ENCODE measurements at places on chromosomes 2 and 18.
A peak's percentile ranks its signal among the peaks of the same experiment; 100 is the strongest.

GRCh38 chr2:241885946-241886643 lies 16.6 kb downstream of the RTP5 start:
- DNase-seq, result no peak

GRCh38 chr2:134774786-134775641 lies 56.2 kb upstream of the TMEM163 start:
- DNase-seq, result no peak

- no peak for DNase-seq
These were observed 437.4 kb downstream of the EPHA4 start for GRCh38 chr2:221134718-221135117.

DNA sequence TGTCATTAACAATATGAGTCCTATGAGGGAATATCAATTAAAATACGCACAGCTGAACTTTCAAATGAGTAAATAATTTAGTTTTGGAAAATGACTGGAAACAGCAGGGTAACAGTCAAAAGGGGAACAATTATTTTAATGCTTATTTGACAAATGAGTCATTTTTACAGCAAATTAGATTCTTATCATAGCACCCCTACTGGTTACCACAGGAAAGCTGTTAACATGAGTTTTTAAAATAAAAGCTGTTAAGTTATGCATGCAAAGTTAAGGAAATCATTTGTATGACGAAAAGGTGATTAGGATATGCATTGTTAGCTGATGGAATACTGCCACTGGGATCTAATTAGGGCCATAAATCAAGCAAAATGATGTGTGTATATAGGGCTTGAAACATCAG lies 435.1 kb upstream of the MEIS1 start:
- no peak for DNase-seq

- DNase-seq, result no peak
These were observed 82.6 kb downstream of the SP100 start for GRCh38 chr2:230498506-230499107.

DNA sequence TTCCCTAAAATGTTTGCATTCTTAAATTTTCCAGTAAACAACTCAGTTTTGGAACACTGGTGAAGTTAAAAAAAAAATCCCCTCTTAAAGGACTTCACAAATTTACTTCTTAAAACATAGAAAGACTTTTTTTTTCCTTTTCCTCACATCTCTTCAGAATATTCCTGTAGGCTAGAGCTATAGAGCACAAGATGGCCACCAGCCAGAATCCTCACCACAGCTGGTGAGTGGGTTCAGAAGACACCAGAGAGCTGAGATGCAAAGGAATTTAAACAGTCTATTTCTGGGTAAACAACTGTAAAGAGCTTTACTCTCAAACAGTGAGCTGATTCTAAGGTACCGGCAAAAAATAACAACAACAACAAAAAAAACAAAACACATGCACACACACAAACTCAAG lies 252.8 kb downstream of the LRP1B start:
- DNase-seq, result no peak

- no peak for DNase-seq
These were observed 10.9 kb downstream of the MEP1B start for GRCh38 chr18:32200766-32201165.

DNA sequence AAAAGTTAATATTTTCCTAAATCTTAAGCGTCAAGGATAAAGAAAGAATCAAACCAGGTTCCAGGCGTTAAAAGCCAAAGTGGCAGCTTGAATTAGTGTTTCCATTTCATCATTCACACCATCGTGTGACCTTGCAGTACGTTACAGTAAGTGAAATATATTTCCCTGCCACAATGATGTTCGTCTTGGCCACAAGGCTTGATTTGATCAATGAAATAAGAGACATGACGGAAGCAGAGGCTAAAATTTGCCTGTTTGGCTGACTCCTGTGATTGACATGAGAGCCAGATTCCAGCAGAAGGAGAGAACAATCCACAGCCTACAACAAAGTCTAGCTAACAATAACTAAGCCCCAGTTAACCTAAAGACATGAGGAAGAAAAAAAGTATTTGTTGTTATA lies 62.0 kb downstream of the ASXL2 start:
- DNase-seq, result no peak

DNA sequence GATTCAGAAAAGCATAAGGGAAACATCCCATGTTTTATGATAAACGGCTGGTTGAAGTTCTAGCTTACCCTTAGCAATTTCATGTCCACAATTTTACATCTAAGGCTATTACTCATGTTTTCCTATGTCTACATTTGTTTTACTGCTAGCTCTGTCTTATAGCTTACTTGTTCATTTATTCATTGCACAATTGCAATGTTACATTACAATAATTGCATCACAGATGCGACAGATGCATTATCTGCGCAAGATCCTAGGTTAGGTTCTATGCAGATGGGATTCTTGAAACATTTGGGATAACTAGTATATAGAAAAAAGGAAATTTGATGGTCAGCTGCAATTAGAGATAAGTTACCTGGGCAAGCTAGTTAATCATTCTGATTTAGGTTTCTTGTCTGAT lies 108.4 kb downstream of the ARHGAP28 start:
- no peak for DNase-seq

GRCh38 chr2:201580486-201580885 lies 62.8 kb downstream of the TMEM237 start:
- no peak for DNase-seq

GRCh38 chr2:128636802-128637147 lies 318.1 kb upstream of the HS6ST1 start:
- peak; percentile 51 for DNase-seq

Measured in left forelimb (tissue), 1 donor.